ENCODE measurements at places on chromosomes 6 and 20.

GRCh38 chr6:44162876-44163625 lies 4.4 kb downstream of the CAPN11 start:
- no peak for DNase-seq

GRCh38 chr6:122790423-122791309 lies 1.6 kb downstream of the SMPDL3A start:
- DNase-seq, result no peak

- no peak for DNase-seq
These were observed 386.7 kb downstream of the TFAP2A start for GRCh38 chr6:10028222-10028621.

- DNase-seq, result peak; percentile 88
These were observed 15.7 kb upstream of the FAM83C start for GRCh38 chr20:35307666-35308653.

DNA sequence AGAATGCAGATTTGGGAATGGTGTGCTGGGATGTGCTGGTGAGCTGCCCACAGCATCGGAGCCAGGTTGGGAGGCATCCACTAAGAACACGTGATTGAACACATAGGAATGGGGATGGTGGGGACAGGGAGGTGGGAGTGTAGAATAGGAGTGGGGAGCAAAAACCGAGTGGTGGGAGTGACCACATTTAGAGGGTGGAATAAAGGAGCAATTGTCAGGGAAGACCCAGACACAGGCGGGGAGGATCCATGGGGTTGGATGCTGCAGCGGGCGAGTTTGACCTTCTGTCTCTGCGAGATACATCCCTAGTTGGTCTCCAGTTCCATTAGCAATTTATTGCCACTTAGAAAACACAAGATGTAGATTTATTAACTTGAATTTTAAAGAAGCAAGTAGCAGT lies 4.7 kb downstream of the NAA20 start:
- no peak for DNase-seq

DNA sequence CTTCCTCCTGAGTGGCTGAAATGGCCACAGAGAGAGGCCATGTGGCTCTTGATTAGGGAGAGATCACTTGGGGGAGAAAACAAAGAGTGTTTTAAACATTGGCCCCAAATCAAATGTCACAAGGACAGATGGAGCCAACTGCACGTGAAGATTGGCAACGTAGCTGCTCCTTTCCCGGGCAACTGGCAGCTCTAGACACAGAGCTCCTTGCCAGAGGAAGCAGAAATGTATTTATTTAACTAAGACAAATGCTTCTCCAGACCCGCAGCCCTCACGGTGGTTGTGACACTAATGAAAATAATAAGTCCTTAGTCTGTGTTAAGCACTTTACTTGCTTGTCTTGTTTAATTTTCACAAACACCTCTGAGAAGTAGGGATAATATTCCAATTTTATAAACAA lies 49.6 kb upstream of the DSN1 start:
- DNase-seq, result no peak

- DNase-seq, result no peak
These were observed 92.9 kb upstream of the NRSN1 start for GRCh38 chr6:24032896-24033688.

- no peak for DNase-seq
These were observed 10.4 kb downstream of the E2F3 start for GRCh38 chr6:20411953-20412681.

DNA sequence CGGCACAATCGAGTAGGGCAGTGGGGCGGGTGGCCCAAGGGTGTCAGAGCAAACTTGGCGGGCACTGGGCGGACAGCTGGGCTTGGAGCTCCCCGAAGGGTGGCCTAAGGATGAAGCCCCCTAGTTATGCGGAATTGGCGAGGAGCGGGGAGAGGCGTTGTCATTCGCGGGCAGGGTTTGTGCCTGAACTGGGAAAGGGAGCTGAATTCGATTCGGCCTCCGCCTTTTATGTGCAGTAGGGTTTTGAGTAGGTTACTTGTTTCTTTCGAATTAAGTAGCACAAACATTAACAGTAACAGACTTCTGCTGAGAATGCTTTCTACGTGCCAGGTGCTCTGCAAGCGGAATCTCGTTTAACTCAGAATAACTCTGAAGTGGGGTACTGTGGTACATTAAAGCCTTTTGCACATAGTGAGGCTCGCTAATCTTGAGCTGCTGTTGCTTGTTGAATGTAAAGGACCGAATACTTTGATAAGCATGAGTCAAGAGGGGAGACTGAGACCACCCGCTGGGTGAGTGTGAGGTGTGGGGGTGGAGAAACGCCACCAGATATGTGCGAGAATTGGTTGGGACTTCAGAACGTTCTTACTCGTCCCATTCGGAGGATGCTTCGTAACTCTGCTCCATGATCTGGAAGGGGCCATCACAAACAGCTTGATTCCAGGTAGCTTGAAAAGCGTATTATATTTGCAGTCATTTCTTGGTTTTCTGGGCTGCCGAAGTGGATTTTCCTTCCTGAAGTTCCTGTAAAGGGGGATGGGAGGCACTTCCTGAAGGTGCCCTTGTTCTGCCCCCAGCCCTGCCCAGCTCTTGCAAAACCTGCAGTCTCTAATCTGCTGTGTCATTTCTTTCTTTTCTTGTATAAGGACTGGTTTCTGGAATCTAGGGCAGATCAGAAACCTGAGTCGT lies 833 bp downstream of the RAB5IF start:
- DNase-seq, result peak; percentile 74

GRCh38 chr6:22717915-22718314 lies 148.5 kb downstream of the HDGFL1 start:
- DNase-seq, result no peak

- peak; percentile 34 for DNase-seq
These were observed 50.2 kb downstream of the ERMARD start for GRCh38 chr6:169801396-169802160.

DNA sequence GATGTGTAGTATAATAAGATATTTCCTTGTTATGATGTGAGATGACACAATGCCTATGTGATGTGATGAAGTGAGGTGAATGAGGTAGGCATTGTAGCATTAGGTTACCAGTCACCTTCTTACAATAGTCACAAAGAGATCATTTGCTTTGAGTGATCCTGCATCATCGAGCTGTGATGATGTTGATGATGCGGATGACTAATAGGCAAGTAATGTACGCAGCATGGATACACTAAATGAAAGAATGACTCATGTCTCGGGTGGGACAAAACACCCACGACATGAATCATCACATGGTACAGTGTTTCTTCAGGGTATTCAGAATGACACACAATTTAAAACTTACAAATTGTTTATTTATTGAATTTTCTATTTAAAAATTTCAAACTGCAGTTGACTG lies 806.3 kb upstream of the GJE1 start:
- DNase-seq, result no peak

DNA sequence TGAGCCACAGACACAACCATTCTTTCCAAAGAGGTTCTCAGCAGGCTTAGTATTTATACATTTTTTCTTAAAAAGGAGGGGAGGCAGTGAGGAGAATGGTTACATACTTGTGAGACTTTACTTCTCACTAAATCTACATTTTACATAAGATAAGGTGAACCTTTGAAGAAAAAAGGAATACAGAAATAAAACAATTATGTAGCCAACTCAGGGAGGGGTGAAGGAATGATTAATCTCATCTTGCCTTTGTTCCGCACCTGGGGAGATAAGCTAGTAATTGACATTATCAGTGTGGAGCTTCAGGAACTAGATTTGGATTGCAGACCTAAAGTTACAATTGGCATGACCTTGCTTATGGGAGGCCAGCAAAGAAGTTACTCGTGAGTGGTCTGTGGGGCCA lies 221.8 kb upstream of the GGTLC1 start:
- no peak for DNase-seq

DNA sequence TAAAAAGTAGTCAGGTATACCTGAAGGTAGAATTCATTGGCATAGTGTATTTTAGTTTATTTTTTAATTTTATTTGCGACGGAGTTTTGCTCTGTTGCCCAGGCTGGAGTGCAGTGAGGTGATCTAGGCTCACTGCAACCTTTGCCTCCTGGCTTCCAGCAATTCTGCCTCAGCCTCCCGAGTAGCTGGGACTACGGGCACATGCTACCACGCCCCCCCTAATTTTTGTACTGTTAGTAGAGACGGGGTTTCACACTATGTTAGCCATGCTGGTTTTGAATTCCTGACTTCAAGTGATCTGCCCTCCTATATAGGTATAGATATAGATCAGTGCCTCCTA lies 102.8 kb upstream of the PRSS16 start:
- no peak for DNase-seq
